H7 (cell line): ENCODE measurements at places on chromosomes 12 and 14.

- peak; percentile 47 for DNase-seq
Measured at GRCh38 chr14:101501341-101501740, 60.0 kb upstream of the DIO3 start.

DNA sequence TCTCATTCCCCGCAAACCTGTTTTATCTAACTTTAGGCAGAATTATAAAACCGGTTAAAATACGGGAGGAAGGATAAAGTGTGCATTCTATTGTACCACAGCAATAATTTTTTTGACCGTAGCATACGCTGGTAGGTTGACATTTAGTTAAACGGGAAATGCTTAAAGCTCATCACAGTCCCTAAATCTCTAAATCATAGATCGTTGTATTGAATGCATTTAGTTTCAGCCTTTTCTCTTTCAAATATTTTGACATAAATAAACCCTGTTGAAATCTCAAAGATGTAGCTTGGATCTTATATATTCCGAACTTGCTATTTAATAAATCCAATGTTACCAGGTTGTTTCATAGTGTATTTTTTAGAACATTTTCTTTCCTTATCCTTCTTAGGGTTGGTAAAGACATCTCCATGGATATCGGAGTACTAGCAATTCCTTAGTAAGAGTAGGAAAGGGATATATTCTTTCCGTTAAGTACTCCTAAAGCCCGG is 798 bp downstream of the CLEC2B start:
- no peak for DNase-seq

DNA sequence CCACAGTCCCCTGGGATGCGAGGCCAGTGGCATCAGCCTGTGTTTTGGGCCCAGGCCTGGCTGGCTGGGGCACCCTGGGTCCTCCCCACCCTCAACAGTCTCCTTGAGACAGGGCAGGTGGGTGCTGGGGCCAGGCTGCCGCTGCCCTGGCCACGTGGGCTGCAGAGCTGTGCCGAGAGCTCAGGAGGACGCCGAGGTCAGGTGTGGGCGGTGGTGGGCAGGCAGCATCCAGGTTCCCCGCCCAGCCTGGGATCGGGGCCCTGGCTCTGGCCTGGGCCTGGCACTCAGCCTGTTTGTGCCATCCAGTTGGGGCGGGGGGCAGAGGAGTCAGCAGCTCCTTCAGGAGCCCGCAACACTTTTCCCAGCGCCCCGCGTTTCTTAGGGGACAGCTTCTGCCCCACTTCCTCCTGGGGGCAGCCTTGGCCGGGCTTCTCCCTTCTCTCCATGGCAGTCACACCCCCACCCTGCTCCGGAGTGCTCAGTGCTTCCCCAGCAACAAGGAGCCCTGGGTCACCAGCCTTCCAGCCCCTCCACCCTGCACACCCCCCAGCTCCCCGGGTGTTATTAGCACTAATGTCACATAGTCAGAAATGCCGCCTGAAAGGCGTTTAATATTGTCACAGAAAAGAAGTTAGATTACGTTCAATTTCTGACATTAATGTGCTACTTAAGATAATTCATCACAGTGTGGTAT is 30.8 kb downstream of the KIF26A start:
- peak; percentile 88 for DNase-seq

DNA sequence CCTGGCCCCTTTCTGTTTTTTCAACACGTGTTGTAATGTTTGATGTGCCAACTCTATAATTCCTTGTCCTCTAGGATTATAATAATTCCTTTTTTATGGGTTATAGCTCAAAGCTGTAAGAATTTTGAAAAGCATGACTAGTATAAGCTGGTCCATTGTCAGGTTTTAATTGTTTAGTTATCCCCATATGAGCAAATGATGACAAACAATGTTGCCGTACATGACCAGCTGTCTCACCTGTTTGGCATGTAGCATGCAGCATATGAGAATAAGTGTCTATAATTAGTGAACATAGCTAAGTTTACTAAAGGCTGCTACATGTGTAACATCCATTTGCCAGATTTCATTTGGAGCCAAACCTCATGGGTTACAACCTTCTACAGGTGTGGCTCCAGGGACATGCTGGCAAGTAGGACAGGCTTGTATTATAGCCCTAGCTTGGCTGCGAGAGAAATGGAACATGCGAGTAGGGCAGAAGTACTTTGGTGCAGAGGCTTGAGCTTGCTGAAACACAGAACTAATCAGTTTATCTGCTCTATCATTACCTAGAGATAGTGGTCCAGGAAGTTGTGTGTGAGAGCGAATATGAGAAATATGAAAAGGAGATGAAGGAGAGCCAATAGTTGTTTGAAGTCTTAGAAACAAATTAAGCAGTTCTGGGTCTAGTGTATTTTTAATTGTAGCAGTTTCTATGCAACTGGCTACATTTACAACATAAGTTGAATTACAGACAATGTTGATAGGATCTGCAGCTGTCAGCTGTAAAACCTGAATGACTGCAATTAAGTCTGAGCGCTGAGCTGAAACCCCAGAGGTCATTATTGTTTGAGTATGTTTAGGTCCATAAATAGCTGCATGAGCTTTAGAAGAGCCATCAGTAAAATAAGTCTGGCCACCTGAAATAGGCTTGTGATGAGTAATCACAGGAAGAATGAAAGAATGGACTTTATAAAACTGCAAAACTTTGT is 22.6 kb upstream of the MAPKAPK5 start:
- DNase-seq: no peak

GRCh38 chr14:34981743-34982420 is 910 bp upstream of the SRP54 start:
- peak; percentile 30 for DNase-seq

DNA sequence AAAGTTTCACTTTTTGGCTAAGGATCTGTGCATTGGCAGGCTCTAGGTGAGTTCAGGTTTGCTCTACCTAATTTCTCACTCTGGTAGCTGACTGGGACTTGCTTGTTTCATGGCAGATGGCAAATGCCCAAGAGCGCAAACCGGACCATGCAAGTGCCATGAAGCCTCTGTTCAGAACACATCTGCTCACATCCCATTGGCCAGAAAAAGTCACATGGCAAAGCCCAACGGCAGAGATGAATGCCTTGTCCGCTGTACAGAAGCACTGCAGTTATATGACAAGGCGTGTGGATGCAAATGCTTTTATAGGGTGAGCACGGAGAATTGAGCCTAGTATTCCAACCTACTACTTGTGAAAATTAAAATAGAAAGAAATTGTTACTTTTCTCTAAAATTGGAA is 202.2 kb upstream of the HMGA2 start:
- DNase-seq: no peak

DNA sequence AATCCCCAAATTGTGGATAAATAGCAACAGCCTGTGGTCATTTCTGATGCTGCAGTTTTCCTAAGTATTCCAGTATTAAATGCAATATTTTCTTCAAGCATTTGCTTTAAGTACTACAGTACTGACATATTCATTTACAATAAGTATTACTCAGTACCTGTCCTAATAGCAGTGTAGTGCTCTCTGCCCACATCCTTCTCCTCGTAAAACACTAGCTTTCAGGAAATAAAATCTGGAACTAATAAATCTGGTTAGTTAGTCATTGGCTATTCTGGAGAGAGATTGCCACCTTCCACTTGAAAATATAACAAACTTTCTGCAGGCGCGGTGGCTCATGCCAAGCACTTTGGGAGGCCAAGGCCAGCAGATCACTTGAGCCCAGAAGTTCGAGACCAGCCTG is 441.5 kb downstream of the PRKD1 start:
- DNase-seq: no peak

DNA sequence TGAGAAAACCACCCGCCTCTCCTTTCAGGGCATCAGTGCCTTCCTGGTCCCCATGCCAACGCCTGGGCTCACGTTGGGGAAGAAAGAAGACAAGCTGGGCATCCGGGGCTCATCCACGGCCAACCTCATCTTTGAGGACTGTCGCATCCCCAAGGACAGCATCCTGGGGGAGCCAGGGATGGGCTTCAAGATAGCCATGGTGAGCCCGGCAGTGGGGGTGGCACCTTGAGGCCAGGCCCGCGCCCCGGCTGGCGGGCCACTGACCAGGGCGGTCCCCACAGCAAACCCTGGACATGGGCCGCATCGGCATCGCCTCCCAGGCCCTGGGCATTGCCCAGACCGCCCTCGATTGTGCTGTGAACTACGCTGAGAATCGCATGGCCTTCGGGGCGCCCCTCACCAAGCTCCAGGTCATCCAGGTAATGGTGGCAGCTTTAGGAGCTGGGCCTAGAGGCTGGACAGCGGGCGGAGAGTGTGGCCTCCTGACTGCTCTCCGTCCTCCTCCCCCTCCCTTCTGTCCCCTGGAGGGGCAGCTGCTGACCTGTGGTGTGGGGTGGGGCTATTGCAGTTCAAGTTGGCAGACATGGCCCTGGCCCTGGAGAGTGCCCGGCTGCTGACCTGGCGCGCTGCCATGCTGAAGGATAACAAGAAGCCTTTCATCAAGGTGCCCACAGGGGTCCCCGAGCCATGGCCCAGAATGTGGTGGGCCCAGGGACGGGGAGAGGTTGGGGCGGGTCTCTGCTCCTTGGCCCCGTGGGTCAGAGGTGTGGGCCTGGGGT is 12.8 kb downstream of the ACADS start:
- no peak for DNase-seq
